ENCODE measurements at places on chromosomes 5 and 9.

GRCh38 chr5:103461243-103461642, 101.3 kb downstream of the NUDT12 start:
- DNase-seq: no peak

DNA sequence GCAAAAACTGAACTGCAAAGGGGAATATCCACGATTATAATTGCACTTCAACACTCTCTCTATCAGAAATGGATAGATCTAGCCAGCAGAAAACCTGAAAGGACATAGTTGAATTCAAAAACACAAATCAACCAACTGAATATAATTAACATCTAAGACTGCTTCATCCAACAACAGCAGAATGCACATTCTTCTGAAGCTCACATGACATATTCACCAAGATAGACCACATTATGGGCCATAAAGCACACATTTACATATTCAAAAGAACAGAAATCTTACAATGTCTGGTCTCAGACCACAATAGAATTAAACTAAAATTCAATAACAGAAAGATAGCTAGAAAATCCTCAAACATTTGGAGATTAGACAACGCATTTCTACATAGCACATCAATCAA, 118.3 kb downstream of the FBXO4 start:
- DNase-seq: no peak

DNA sequence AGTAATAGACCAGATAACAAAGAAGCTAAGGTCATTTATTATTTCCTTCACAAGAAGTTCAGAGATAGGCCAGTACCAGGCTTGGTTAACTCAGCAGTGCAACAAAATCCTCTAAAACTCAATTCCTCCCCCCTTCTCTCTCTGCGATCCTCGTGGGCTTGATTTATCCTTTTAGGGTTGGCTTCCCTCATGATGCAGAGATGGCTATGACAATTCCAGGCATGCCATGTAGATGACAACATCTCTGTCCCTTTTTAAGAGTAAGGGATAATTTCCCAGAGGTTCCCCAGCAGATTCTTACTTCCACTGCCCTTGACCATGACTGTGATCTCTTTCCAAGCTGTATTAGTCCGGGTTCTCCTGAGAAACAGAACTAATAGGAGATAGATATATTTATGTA, 28.7 kb upstream of the DAP start:
- no peak for DNase-seq

GRCh38 chr9:11072176-11072575, 459.4 kb upstream of the PTPRD start:
- no peak for DNase-seq

- no peak for DNase-seq
Measured at GRCh38 chr9:78769690-78770089, 472.8 kb downstream of the PSAT1 start.

DNA sequence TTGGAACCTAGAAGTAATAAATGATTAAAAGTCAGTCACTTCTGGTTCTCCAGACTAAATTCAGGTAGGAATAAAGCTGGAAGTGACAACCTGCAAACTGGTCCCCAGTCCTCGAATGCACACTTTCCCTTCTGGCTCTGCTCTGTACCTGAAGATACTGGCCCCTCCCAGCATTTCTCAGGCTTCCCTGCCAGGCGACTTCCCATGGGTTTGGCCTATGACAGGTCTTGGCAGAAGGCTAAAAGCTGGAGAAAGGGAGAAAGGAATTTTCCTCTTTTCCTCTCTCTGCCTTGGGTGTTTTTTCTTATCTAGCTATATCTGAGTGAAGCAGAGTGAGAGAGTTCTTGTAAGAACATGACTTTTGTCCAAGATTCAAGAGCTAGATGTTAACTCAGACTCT, 1005.7 kb downstream of the DTWD2 start:
- no peak for DNase-seq

DNA sequence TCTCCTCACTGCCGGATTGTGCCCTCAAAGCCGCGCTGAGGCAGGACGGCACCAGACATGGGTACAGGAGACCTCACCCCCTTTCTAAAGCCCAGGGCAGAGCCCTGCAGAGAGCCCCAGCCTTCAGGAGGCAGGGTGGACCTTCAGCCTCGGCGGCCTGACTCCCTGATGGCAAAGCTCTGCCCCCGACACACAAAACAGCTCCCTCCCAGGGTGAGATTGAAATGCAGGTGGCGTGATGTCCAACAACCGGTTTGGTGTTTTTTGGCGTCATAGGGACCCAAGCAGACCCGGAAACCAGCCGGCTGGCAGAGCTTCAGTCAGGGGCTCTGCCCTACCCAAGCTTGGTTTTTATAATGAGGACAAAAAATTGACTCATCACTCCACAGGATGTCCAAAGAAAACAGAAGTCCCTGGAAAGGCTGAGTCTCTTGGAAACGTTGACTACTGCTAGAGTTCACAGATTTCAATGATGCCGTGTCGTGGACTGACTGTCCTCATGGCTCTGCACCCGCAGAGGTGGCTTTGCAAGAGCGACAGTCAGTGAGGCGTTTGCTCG, 275.2 kb upstream of the IRX1 start:
- no peak for DNase-seq

DNA sequence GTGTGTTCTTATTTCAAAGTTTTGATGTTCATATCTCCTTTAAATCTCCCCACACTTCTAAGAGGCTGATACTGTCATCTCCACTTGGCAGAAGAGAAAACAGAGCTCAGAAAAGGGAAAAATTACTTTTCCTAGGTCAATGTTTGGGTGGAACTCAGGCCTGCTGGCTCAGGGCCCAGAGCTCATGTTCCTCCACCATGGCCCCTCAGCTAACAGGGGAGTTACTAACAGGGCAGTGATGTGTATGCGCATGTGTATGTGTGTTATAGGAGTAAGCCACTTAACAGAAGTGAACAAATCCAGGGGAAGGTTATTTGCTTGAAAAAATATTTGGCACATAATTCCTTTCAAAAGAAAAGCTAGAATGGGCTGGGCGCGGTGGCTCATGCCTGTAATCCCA, 2.5 kb downstream of the C1QTNF2 start:
- DNase-seq: no peak

GRCh38 chr9:106892632-106893031, 29.7 kb downstream of the ZNF462 start:
- DNase-seq: no peak

DNA sequence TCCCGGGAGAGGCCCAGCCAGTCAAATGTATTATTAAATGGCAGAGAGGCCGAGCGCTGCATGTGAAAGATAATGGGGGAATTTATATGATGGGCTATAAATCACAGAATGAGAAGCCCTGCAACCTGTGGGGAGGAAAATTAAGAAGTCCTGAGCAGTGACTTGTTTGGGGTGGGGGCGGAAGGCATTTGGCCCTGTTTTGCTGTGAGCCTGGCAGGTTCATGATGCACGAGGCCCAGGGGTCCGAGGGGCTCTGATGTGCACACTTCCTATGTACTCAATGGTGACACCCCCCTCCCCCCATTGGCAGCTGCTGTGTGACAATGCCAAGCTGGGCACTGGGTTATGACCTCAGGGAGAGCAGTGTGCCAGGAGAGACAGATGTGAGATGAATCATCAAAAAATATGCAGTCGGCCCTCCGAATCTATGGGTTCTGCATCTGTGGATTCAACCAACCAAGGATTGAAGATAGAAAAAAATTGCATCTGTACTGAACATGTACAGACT, 13.7 kb upstream of the DAB2IP start:
- no peak for DNase-seq

DNA sequence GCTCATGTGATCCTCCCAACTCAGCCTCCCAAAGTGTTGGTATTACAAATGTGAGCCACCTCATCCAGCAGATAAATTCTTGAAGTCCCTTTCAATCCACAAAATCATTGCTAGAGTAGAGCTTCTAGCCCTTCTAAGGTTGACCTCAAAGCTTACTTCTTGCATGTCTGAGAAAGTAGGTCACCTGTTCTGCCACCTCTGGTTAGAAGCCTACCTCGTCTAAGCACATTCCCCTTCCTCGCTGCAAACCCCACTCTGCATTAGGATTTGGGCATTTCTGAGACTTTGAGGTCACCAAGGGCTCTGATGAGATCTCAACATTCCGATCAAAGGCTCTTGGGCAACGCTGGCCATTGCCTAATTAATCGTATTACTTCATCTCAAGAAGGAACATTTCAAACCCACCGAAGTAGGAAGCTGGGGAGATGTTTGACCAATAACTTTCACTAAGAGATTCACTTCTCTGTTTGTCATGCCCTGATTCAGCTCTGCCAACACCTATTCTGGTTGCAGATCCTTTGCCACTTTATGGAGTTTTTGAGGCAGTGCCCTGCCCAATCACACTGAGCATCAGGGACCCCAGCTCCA, 8.6 kb downstream of the ADAM19 start:
- no peak for DNase-seq

DNA sequence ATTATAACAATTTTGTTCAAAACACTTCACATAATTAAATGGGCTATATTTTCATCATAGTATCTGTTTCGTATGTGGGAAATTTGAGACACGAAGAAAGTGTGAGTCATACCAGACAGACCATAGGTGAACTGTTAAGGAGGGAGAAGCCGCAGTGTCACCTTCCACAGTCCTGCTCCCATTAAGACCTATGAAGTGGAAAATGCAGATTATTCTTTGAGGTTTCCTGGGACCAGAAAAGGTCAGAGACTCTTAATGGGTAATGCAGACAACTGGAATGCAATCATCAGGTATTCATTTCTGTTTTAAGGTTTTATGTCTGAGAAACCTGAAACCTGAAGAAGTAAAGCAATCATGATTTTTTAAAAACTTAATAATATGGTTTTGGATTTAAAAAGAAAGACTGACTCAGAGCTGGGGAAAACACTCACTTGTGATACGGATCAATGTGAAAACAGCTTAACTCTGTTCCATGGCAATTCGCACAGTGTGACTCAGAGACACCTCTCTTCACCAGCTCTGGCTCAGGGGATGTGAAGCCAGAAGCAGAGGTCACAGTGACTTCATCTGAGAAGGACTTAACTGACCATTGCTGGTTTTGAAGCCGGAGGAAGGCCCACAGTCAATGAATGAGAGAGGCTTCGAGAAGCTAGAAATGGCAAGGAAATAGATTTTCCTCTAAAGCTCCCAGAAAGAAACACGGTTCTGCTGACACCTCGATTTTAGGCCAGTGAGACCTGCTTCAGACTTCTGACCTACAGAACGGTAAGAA, 17.2 kb upstream of the GCNT1 start:
- no peak for DNase-seq

DNA sequence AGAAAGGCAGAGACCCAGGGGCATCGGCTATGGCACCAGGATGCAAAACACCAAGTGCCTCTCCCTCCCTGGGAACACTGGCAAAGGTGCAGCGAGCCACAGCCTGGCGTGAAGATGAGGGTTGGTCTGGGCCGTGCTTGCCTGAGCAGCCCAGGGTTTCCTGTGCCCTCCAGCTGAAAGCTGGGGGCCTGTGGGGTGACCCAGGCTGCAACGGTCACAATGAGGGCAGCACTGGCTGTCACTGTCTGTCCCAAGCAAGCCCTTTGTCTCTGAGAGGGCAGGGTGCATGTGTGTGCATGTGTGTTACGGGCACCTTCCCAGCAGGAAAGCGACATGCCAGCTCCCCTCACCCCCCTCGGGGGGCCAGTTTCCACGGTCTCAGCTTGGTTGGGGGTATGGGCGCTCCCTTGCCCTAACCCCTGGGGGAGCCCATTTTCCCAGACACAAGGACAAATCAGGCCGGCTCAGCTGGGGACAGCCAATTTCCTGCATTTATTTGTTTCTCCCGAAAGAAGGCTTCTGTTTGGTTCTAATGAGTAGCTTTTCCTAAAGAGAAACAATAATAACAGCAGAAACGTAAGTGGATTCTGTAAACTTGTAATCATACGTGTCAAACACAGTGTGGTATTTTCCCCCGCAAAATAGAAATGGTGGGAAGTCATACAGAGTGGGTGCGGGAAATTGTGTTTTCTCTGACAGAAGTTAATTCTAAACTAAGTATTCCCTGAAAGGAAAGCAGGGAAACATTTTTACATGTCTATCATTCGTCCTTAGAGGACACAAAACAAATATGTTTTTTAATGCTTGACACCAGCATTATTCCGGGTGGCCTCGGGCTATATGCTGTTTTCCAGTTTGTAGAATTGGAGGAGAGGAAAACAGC, 21.3 kb downstream of the MRPL36 start:
- no peak for DNase-seq

DNA sequence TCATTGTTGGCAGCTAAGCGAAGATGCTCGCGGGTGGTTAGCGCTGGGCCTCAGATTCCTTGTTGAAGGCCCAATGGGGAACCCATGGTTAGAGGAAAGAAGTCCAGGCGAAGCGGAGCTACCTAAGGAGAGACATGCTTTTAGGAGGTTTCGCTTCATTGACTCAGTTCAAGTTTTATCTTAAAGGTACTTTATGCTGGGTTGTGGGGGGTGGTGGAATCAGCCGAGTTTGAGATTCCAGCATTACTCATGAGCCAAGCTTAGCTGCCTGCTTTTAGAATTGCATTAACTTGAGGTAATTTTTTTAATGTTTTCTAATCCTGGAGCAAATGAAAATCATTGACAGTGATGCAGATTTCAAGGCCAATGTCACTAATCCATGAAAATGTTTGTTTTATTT, 16.1 kb downstream of the MEGF10 start:
- no peak for DNase-seq

GRCh38 chr9:90883661-90884060, 82.0 kb downstream of the SYK start:
- DNase-seq: no peak

GRCh38 chr5:121885630-121886029, 33.9 kb downstream of the FTMT start:
- no peak for DNase-seq

GRCh38 chr5:78204241-78204640, 90.3 kb downstream of the AP3B1 start:
- no peak for DNase-seq

GRCh38 chr5:107779437-107779836, 108.7 kb upstream of the EFNA5 start:
- DNase-seq: no peak

- no peak for DNase-seq
Measured at GRCh38 chr5:69042500-69042899, 51.3 kb upstream of the SLC30A5 start.

DNA sequence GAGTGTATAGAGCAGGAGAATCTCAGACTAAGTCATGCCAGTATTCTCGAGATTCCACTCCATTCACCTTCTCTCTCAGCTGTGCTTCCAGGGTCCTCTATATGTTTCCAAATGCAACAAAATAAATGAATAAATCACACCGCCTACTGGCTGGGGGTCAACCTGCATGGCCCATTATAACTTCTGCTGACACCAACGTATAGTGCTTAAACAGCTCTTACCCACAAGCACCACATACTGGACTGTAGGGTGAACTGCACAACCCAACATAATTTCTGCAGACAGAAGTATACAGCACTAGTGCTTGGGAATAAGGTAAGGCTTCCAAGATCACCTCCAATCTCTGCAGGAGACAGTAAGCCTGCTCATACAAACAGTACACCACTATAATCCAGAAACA, 33.1 kb upstream of the HTR4 start:
- peak; percentile 0 for DNase-seq

All from CD4-positive, alpha-beta T cell treated with Interleukin-10 for 1 hour (primary cell).